Stimulated activated CD4-positive, alpha-beta T cell treated with anti-CD3 and anti-CD28 coated beads, Interleukin-15, amount 100 ng/mL, for 48 hours (primary cell): ENCODE measurements at places on chromosomes 4 and X.

DNA sequence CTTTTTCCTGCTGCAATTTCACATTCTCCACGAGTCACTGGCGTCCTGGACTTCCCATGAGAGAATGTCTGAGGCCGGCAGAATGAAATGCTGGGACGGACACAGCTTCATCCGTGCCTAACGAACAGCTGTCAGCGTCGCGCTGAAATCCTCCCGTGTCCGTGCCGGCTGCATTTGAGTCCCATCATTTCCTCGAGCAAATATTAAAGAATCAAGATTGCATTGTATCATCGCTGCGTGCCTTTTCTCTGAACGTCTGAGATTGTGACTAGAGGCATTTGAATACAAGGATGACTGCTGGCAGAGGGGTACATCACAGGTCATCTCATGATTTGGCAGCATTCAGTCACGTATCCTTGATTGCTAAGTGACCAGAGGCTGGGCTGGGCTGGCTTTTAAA, 279.9 kb downstream of the ASMT start:
- no peak for DNase-seq

- DNase-seq: no peak
Measured at GRCh38 chr4:150619042-150619441, 37.1 kb downstream of the MAB21L2 start.

- DNase-seq: no peak
Measured at GRCh38 chr4:111879539-111879938, 265.7 kb upstream of the FAM241A start.

DNA sequence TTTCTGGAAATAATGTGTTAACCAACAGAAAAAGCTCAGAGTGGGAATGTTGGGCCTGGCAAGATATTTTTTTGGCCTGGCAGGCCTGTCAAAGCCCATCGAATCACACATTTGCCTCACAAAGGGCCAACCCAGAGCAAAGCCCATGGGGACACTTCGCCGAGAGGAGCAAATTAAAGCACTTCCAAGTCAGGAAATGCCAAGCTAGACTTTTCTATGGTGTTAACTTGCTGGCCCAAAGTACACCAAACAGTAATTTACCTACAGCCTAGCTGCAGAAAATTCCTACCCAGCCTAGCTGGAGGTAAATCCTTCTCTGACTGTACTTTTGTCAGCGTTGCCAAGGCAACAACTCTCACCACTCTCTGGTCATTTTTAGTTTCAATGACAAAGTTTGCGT, 288.6 kb upstream of the LDB2 start:
- DNase-seq: no peak

DNA sequence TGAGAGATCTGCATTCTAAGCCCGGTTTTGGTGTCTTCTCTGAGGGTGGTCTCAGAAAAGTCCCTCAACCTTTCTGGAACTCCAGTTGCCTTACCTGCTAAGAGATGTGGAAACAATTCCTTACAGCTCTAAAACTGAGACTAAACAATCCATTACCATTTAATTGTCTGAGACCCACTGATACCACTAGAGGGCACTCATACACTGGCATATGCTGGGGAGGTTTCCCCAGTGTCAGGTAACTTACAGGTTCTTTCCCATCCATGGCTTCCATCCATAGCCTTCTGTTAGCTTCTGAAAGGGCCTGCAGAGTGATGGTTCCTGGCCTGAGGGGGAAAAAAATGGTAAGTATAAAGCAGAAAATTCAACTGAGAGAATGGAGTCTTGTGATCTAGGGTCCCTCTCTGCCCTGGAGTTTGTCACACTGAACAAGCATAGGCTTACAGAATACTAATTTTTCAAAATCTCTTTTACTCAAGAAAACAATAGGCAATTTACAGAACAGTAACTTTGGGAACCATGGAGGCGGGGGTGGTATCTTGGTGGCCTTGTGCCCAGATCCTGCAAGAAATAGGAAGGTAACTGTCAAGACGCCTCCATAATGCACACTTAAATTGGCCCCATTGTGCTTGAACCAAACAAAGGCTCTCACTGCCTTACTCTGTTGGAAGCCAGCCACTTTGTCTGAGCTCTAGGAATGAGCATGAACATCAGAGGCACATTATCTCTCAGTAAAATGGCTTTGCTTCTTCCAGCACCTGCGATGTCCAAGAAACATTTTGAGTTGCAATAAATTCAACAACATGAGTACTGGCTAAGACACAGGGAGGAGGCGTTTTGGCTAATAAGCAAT, 236.1 kb downstream of the OPHN1 start:
- DNase-seq: peak; percentile 18

GRCh38 chr4:115090483-115091075, 22.8 kb downstream of the NDST4 start:
- no peak for DNase-seq

DNA sequence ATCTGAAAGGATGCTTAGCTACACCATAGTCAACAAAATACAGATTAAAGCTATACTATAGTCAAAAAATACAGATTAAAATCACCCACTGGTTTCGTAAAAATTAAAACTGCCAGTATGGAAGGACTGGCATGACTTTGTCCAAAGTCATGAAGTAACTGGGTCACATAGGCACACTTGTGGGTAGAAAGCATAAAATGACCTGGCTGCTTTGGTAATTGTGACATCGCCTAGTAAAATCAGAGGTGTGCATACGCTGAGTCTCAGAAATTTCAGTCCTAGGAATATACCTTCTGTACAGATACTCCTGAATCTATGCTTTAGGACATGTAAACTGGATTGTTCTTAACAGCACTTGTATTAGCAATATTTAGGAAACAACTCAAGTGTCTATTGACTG, 28.1 kb downstream of the CLNK start:
- no peak for DNase-seq

GRCh38 chr4:24557026-24558025, 27.0 kb downstream of the DHX15 start:
- DNase-seq: no peak

DNA sequence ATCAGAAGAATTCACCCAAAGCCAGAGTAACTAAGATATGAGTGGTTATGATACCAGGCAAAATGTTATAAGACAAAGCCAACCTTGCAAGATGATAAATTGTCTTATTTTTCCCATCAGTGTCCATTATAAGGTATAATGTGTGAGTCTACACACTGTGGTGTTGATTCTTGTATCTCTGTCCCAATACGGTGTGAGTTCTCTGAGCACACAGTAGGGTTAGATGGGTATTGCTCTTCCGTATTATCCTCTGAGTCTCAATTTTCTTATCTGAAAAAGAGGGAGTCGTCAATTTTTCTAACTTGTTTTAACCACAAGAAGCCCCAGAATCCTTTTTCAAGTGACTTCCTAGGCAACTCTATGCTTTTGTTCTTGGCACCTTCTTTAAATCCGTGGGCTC, 69.9 kb downstream of the HMGB2 start:
- no peak for DNase-seq

GRCh38 chrX:21735038-21735767, 22.7 kb downstream of the SMPX start:
- DNase-seq: no peak

DNA sequence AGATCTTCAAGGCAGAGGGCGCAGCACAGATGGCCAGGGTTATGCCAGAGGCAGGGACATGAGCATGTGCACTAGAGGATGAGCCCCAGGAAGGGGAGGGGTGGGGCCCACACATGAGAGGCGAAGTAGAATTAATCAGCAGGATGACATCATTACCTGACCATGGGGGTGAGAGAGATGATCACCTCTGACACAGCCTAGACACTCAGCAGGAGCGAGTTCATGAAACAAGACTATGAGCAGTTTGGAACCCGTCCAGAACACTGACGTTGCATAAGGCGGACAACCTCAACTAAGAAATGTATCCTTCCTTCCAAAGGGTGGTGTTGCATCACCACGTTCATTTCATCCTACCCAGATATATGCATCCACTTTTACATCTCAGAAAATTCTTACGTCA, 446.7 kb upstream of the TENM3 start:
- DNase-seq: no peak

GRCh38 chr4:88812420-88812819, 114.8 kb upstream of the NAP1L5 start:
- no peak for DNase-seq

DNA sequence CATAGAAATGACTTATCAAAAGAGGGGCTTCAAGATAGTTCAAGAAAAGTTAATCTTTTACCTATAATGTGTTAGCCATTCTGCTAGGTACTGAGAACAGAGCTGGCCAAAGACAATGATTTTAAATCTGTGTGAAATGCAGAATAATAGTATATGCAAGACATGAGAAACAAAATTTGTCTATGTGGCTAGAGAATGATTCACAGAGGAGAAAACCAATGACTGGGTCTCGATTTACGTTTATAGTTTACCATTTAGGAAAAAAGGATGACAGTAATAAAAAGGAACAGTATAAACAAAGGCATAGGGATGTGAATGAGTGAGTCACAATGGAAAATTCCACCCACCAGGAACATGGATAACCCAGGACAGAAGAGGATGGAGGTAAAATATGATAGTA, 31.9 kb downstream of the NPFFR2 start:
- DNase-seq: no peak

DNA sequence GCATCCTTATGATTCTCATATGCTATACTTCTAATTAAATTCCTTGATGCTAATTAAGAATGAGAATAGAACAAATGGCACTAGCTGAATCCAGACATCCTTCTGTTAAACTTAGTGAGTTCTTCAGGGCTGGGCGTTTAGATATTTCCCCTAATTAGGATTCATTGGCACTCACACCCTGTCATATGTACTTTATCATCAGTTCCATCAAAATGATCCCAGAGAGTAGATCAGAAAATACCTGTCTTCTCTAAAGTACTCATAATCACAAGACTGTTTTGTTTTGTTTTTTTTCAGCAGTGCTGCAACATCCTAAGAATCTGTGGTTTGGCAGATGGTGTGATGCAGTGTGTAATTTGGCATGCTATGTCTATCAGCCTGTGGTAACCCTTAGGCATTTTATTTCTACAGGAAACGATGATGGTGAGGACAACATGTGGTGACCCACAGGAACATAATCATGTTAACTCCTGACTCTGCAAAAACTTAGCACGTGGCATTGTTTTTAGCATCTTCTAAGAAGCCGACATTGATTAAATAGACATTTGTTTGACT, 2528.4 kb downstream of the ARAP2 start:
- DNase-seq: no peak

GRCh38 chr4:105698607-105699006, 9.9 kb downstream of the INTS12 start:
- DNase-seq: no peak

GRCh38 chr4:14434483-14434882, 567.8 kb upstream of the CPEB2 start:
- DNase-seq: no peak

DNA sequence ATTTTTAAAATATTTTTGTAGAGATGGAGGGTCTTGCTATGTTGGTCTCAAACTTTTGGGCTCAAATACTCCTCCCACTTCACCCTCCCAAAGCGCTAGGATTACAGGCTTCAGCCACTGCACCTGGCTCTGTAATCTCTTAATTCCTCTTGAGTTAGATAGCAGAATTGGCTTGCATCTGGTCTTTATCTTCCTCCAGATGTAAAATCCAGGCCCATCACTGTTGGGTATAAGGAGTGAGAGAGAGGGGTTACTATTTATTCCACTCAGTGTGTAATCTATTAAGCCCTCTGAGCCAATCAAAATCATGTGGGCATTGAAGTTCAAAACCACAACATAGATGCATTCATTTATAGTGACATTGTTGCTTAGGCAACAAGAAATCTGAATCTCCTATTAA, 33.9 kb downstream of the ANK2 start:
- no peak for DNase-seq

GRCh38 chr4:87054900-87055299, 120.1 kb downstream of the AFF1 start:
- no peak for DNase-seq

DNA sequence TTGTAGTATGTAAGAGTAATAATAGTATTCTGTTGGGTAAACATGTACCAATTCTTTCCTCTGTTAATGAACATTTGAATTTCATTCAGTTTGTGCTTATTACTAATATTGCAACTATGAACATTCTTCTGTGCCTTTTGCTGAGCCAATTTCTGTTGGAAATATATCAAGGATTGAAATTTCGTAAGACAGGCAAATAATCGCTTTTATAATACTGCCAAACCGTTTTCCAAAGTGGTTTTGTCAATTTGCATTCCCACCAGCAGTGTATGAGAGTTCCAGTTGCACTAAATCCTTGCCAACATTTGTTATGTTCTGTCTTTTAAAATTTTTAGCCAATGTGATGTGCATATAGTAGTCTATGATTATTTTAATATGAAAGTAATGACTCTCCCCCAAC, 38.6 kb downstream of the MAGEB17 start:
- no peak for DNase-seq

DNA sequence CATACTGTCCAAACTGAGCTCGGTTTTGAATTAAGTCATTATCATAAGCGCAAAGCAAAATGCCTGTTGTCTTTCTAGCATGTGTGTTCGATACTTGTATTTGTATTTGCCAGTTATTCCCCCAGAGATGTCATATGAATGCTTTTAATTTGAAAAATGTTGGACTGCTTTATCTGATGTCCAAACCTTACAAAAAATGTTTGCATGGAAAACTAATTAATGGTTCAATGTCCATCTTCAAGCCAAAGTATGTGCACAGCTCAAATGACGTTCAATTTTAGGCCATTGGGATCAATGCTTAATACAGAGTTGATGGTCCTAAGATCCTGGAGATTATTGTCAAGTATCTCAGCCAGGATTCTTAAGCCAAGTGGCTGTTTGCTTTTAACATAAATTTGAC, 17.2 kb upstream of the HPGDS start:
- DNase-seq: no peak

- DNase-seq: no peak
Measured at GRCh38 chr4:147456706-147457105, 24.2 kb upstream of the EDNRA start.

DNA sequence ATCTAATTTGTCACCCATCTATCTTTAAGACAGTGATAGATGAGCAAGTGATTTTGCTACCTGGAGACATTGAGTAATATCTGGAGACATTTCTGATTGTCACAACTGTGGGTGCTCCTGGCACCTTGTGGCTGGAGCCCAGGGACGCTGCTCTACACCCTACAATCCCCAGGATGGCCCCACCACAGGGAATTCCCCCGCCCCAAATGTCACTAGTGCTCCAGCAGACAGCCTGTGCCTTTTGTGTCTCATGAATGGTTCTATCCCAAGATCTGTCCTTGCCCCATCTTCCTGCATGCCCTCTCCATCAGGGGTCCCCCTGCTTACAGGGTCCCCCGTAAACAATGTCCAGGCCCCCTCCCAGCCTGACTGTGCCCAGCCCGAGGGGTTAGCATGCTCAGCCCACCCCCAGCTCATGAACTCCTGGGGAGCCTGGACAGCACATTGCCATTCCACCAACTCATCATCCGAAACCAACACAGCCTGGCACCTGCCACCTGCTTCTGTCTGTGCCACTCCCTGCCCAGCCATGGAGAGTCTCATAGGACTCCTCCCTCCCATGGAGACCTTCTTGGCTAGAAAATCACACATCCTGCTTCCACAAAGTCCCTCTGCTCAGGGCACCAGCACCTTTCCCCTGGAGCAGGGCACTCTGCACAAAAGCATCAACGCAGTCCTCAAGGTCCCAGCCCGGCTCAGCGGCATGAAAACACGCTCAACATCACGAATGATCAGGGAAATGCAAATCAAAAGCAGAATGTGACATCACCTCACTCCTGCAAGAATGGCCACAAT, 5.7 kb downstream of the P2RY8 start:
- no peak for DNase-seq

DNA sequence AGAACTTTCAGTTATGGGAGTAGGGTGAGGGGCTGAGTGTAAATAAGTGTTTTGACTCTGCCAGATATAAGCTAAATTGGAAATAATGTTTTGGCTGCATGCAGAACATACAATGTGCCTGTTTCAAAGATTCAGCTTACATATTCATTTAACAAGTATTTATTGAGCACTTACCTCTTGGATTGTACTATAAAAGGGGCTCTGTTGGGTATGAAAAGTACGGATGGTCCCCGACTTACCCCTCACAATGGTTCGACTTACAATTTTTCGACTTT, 799 bp upstream of the AIFM1 start:
- no peak for DNase-seq
